Esophagus squamous epithelium (tissue), 5 donors: ENCODE measurements at places on chromosomes 1 and 21.

GRCh38 chr1:54945393-54945936, 35.0 kb upstream of the TMEM61 start:
- DNase-seq, result no peak

DNA sequence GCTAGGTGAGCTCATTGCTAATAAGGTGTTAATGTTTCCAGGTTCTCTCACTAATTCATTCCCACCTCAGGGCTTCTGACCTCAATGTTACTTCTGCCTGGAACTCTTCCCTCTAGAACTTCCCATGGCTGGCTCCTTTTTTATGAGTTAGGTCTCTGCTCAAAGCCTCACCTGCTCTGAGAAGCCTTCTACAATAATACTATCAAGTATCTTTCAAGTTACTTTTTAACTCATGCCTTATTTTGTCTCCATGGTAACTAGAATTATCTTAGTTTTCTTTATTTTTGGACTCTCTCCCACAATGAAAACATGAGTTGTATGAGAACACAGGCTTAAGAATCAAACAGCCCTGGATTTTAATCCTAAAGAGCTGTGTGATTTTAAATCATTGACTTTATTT, 3.5 kb upstream of the C1orf52 start:
- DNase-seq, result no peak

- DNase-seq, result no peak
Observed at GRCh38 chr1:86288586-86289147, 107.5 kb downstream of the ODF2L start.

GRCh38 chr1:21696931-21697330, 27.8 kb upstream of the RAP1GAP start:
- no peak for DNase-seq

DNA sequence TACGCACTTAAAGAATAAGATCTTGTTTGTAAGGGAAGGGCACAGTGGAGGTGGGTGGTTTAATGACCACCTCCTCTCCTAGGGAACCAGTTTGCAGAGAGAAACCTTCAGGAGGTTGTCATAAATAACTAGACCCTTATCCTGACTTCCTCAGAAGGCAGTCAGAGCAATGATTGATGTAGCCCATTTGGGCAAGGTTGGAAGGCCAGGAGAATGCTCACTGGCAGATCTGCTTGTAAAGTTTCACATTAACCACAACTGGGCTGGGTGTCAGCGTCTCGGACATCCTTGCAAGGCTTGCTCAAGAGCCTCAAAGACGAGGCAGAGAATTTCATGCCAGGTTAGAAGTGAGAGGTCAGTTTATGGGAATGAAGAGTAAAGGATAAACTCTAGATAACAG, 87.6 kb upstream of the TRABD2B start:
- DNase-seq, result no peak

GRCh38 chr1:183953031-183953430, 84.5 kb downstream of the COLGALT2 start:
- no peak for DNase-seq

GRCh38 chr1:167482184-167482583, 36.1 kb downstream of the CD247 start:
- DNase-seq, result no peak

GRCh38 chr1:218904416-218904815, 269.3 kb upstream of the LYPLAL1 start:
- DNase-seq, result no peak

- no peak for DNase-seq
Observed at GRCh38 chr21:28100366-28100765, 892.3 kb downstream of the LTN1 start.

- DNase-seq, result no peak
Observed at GRCh38 chr1:177385760-177386698, 215.3 kb downstream of the BRINP2 start.

- DNase-seq, result no peak
Observed at GRCh38 chr1:109630898-109631512, 11.4 kb downstream of the AMPD2 start.

DNA sequence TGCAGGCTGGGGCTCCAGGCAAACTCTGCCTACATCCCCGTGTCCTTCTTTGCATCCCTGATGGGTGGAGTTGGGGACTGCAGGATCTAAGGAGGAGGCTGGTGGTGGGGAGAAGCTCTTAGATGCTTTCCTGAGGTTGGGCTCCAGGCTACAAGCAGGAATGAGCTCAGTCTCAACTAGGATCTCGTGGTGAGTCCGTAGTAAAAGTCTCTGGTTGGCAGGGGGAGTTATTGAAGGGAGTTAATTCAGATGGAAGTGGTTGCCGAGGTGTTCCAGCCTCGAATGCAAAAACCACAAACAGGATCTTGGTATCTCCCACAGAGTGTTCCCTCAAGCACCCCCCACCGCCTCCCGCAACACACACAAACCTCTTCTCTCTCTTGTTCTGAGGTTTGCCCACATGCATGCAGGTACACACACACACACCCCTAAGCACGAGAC, 35.0 kb downstream of the TMCC2 start:
- DNase-seq, result no peak

GRCh38 chr1:166527752-166528151, 311.5 kb upstream of the POGK start:
- no peak for DNase-seq

- DNase-seq, result no peak
Observed at GRCh38 chr1:207745839-207746767, 5.8 kb upstream of the CD46 start.

DNA sequence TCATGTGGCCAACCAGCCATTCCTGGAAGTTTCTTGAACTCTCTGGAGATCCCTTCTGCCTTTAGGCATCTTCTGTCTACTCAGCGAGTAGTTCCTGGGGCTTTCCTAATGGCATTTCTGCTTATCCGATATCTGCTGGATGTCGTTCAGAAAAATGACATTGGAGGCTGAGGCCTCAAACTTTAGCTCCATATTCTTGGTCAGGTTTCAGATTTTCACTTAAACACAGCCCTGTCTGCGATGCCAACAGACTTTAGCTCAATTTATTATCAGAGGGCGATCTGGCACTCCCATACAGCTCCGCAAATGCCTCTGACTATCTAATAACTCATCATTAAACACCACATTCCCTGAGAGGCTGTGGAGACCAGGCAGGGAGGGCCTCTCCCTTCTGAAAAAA, 46.3 kb upstream of the ETS2 start:
- no peak for DNase-seq

DNA sequence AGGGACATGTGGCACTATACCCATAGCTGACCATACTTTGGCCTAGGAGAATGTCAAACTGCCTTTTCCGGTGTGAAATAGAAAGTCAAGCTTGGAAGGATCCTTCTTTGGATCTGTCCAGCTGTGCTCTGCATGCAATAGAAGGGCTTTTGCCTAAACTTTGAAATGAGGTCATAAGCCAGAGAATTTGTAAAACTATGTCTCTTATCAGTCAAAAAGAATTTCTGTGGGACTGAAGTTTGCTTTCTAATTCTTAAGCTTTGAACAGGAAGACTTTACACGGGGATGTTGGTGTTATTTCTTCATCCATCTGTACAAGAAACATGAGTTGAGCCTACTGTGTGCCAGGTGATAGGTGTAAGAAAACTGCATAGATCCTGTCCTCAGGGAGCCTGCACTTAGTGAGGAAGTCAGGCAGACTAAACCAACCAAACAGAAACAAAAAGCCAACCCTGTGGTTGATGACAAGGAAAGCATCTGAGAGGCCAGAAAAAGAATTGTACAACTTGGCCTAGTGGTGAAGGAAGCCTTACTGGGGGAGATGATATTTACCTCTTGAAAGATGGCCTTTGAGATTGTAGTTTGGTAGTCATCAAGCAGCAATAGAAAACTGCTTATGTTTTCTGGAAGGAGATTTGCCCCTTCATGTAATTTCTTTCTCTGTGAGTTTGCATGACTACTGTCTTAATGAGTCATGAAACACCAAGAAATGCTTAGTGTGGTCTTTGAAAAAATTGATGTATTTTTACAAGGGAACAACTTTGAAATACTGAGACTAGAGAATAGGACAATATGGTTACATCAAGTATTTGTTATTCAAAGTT, 24.8 kb downstream of the TGFB2 start:
- DNase-seq, result no peak

- DNase-seq, result no peak
Observed at GRCh38 chr21:46423546-46424038, 35.1 kb upstream of the DIP2A start.

DNA sequence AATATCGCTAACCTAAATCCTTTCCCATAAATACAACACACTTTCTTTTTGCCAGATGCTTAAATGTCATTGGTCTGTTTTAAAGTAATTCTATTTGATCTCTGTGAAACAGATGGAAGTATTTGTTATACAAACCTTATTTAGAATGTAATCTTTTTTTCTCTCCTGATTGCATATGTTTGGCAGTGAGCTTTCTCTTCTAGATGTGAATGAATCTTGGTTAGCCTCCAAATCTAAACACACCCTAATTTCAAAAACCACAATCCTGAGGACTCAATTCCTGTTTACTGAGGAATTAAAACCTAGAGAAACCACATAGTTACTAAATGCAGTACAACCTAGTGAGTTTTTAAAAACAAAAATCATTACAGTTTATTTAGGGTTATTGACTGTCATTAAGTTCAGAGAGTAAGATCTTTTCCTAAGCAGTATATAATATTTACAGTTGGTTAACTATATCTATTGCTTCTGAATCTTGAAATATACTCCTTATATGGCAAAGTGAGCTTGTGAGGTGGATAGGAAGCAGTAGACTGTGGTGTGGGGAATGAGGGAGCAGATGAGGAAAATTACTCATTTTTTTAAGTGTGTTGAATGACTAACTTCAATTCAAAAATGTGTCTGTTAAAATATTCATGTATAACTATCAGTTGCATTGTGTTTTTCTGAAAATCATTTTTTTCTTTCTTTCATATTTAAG, 218.7 kb downstream of the FMN2 start:
- DNase-seq, result no peak

DNA sequence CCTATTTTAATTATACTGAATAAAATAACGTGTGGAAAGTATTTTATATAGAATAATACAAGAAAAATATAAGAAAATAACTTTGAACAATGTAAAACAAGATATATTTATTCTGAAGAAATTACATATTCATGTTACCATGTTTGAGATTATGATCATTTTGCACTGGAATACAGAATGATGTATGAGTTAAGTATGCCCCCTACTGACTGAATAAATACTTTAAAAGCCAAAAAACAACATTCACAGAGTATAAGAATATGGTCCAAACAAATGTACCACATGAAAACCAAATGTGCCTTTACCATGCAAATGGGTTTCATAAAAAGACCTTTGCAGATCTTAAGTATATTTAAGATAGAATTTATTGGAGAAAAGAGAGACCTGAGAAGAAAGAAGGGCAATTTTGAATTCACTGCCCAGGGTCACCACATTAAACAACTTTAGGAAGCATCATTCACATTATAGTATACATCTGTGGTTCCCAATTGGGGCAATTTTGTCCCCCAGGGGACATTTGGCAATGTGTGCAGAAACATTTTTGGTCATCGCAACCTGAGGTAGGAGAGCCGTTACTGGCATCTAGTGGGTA, 136.6 kb upstream of the GFI1 start:
- no peak for DNase-seq

DNA sequence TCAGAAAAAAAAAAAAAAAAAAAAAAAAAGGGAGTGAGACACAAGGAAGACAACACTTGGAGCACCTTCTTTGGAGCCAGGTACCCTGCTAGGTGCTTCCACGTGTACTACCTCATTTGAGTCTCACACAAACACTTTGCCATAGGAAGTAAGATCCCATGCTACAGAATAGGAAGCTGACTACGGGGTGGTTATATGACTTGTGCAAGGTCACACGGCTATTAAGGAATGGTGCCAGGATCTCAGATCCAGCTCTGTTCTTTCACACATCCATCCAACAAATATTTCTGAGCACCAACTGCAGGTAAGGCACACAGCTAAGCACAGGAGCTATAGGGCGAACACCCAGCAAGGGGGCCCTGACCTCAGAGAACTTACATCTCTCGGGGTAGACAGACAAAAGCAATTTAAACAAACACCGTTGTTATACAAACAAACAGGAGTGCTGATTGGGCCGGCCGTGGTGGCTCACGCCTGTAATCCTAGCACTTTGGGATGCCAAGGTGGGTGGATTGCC, 22.4 kb downstream of the PTAFR start:
- DNase-seq, result no peak

- DNase-seq, result no peak
Observed at GRCh38 chr1:17186216-17186909, 18.6 kb upstream of the PADI1 start.

GRCh38 chr1:51916587-51917405, 38.3 kb upstream of the NRDC start:
- no peak for DNase-seq

- DNase-seq, result no peak
Observed at GRCh38 chr1:162151900-162152829, 82.7 kb downstream of the NOS1AP start.

DNA sequence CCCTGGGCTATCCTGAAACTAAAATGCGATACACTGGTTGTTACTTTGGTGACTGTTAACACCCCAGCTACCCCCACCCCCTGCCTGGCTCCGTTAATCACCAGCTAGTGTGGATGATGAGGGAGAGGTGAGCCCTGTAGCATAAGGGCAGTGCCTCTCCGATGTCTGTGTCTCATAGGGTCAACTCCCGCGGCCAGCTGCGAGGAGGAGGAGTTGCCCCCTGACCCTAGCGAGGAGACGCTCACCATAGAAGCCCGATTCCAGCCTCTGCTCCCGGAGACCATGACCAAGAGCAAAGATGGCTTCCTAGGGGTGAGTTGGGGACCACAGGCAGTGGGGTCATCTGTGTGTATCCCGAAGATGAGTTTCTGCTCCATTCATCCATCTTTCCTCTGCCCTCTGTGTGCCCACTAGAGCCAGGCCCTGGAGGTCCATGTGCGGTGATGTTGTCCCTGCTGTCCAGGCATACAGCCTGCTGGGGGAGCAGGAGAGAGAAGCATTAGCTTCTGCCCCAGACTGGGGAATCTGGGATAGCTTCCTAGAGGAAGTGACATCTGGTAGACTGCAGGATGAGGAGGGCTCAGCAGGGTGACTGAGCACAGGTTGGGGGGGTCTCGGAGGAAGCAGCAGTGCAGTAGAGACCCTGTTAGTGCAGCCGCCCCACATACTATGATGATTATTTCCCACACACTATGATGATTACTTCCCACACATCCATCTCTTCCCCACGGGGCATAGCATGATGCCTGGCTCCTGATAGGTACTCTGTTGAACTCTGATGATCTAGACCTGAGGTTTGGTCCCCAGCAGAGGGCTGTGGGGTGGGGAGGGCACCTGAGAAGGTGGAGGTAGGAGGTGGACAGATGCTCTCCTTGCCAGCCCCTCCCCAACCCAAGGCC, 5.2 kb downstream of the SELENON start:
- DNase-seq, result no peak

DNA sequence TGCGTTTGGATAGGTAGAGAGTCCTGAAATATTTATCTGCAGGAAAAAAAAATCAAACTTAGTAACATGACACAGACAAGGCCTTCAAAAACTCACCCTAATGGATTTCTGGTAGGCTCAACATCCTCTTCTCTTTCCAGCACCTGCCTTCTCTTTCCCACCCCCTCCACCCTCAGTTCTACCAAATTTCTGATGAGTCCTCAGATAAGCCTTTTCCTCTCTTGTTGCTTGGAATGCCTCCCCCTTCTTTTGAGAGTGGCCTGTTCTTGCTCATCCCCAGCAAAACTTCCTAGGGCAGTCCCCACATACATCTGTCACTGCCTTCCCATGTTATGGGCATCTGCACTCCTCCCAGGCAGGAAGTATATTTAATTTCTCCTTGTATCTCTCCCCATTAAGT, 7.6 kb upstream of the LBR start:
- no peak for DNase-seq
